Fibroblast of skin of abdomen (primary cell): ENCODE measurements at places on chromosomes 6 and 20.

- DNase-seq: no peak
These were observed 13.3 kb downstream of the PREP start for GRCh38 chr6:105389543-105389942.

GRCh38 chr6:56096946-56097621 is 150.3 kb downstream of the COL21A1 start:
- no peak for DNase-seq

DNA sequence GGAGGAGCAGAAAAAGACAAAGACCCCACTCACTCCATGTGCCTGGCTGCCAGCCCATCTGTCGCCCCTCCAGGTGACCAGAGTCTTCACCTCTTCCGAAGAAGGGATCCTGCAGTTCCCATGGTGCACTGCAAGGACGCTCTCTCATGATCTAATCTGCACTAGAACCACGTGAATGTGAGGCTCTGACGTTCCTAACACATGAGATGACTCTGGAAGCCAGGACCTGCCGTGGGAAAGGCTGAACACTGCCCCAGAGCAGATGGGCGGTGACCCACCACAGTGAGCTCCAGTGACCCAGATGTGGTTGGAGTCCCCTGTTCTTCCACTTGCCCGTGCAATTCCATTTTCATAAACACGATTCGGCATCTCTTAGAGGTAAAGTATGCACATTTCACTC is 39.6 kb upstream of the PDE10A start:
- DNase-seq: no peak

DNA sequence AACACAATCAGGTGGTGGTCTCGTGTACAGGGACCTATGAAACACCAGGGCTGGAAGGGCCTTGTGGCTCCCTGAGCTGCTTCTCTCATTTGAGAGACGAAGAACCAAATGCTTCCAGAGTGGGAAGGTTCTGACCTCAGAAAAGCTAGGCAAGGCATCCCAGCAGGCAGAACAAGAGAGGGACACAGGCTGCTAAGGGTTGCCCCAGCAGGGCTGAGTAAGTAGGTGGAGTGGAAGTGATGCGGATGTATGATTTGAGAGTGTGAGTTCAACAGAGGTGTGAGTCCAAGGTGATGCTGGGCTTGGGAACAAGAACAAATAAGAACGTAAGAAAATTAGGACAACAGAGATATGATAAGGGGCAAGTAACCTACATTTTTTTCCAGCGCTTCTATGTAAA is 147.8 kb downstream of the BACH2 start:
- no peak for DNase-seq

- no peak for DNase-seq
These were observed 182.2 kb upstream of the RREB1 start for GRCh38 chr6:6925391-6926164.

DNA sequence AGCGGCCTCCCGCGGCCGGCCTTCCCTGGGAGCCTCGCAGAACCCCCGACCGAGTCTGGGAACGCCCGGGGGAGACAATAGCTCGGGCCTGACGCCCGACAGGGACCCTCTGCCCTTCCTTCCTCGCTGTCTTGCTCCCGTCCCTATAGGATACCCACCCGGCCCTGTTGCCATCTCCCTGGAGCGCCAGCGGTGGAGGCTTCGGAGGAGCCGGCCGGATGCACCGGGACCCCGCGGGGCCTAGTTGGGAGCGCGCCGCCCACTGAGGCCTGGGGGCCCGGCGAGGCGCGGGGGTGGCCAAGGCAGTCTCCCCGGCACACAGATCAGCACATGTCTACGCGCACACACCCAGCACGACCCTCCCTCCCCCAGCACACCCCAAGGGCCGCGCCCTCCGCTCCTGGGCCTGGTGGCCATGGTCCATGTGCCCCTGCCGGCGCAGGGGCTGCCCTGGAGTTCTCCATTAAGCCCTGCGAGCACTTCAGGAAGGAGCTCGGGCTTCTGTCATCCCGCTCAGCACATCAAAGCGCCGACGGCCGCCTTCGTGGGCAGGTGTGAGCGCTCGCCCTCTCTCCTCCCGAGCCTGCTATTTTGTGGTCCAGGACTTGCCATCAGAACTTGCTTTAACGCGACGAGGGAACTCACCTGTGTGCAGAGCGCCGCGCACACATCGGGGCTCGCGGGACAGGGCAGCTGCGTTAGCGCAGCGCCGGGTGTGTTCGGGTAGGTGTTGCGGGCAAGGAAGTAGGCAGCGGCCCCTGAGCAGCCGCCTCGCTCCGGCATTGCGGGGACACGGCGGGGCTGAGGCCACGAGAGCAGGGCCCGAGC is 3.7 kb downstream of the FOXF2 start:
- no peak for DNase-seq

DNA sequence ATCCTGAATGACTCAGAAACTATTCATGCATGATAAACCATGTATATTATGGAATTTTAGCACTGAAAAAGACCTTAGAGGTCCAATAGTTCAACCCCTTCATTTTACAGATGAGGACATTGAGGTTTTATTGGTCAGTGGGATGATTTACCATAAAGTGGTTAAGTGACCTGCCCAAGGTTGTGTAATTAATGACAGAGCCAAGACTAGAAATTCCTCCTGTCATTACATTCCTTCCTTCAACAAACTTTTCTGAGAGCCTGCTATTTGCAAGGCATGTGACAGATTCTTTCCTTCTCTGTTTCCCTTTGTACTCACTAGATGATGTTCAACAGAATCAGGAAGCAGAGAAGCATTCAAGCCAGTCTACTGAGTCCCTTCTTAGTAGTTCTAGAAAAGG is 170.7 kb upstream of the KCNK16 start:
- peak; percentile 87 for DNase-seq

GRCh38 chr6:137272403-137272802 is 53.2 kb upstream of the IFNGR1 start:
- peak; percentile 8 for DNase-seq

- DNase-seq: no peak
These were observed 46.9 kb upstream of the SMIM29 start for GRCh38 chr6:34295721-34296120.

DNA sequence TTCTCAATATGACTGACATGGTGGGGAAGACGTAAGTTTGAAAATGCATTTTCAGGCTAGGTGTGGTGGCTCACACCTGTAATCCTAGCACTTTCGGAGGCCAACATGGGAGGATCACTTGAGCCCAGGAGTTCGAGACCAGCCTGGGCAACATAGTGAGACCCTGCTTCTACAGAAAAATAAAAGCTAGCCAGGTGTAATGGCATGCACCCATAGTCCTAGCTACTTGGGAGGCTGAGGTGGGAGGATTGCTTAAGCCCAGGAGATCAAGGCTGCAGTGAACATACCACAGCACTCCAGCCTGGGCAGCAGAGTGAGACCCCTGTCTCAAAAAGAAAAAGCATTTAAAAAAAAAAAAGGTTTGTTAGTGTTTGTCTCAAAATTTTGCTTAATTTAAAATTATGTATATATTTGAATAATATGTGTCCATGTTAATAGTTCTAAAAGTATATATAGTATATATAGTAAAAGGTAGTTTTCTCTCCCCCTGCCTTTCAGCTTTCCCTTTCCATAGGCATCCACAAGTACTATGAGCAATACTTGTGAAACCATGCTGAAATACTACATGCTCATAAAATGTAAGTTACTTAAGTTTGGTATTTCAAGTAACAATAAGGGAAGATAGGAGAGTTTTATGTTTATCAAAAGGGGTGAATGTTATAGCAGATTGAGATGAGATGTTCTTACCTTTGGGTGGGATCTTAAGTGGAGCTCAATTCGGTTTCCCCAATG is 15.1 kb downstream of the PTPRA start:
- no peak for DNase-seq

- no peak for DNase-seq
These were observed 26.8 kb upstream of the DDR1 start for GRCh38 chr6:30857549-30857948.

- DNase-seq: peak; percentile 79
These were observed 70.2 kb upstream of the CD93 start for GRCh38 chr20:23156170-23156841.

- DNase-seq: no peak
These were observed 27.4 kb downstream of the NPEPL1 start for GRCh38 chr20:58719971-58720371.

DNA sequence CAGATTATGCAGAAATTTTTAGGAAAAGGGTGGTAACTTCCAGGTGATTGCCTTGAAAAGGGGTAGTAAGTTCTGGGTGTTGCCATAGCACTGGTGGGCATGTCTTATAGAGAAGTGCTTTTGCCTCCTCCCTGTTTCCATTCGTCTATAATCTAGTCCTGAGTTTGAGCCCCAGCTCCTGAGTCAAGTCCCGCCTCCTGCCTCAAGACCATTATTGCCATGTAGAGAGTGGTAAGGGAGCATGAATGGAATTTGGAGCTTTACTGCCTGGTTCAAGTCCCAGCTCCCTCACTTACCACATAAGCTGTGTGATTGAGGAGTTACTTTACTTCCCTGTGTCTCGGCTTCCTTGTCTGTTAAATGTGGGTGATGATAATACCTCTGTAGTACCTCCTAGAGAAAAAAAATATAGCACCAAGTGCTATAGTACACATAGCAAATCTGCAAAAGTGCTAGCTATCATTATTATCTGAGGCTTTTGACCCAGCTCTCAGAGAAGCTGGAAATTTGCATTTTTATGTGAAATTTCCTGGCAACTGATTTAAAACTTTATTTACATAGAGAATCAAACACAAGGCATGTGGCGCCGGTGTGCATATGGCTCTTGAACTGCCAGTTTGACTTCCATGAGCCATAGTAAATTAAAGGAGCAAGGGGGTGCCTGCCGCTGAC is 36.0 kb downstream of the TGM6 start:
- no peak for DNase-seq
